ENCODE measurements at places on chromosomes 5 and 9. TPM values are rescaled to one million over a fixed set of nuclear protein-coding genes. Genes with fewer than 3 reads are reported as not detected.

Gene MYOZ3
- 0.26 TPM for polyA plus RNA-seq

Gene CYLC2
- not detected for polyA plus RNA-seq

Gene TMOD1
- polyA plus RNA-seq = 0.54 TPM

Gene FOXD4L3
- polyA plus RNA-seq = 0.06 TPM

Gene LSM11
- polyA plus RNA-seq = 0.95 TPM

Gene SPINK4
- polyA plus RNA-seq = not detected

Gene SPDL1
- polyA plus RNA-seq = 45.1 TPM

Gene SPINK13
- polyA plus RNA-seq = not detected

Gene SMU1
- polyA plus RNA-seq = 12.4 TPM

Gene MTMR12
- polyA plus RNA-seq = 13.2 TPM

Gene BARHL1
- polyA plus RNA-seq = not detected

Gene PDZD2
- polyA plus RNA-seq = 0.06 TPM

Gene WNT8A
- polyA plus RNA-seq = not detected

Gene DRD1
- polyA plus RNA-seq = 0.02 TPM

Gene PCDHGC5
- 1.9 TPM for polyA plus RNA-seq

Gene SH2D3C
- 0.52 TPM for polyA plus RNA-seq

Gene TAF11L2
- polyA plus RNA-seq = not detected

Gene TSSK1B
- 0.05 TPM for polyA plus RNA-seq

Gene PTGDS
- not detected for polyA plus RNA-seq

Gene DOK3
- 2.2 TPM for polyA plus RNA-seq

Gene LHX6
- 0.02 TPM for polyA plus RNA-seq

Gene PSMB7
- 484 TPM for polyA plus RNA-seq

Gene TMEM250
- polyA plus RNA-seq = 25.9 TPM

Gene OTP
- polyA plus RNA-seq = not detected

Gene ELOVL7
- polyA plus RNA-seq = 0.07 TPM

Gene GNA14
- 0.26 TPM for polyA plus RNA-seq

Gene IFNA2
- not detected for polyA plus RNA-seq

Gene CYSRT1
- polyA plus RNA-seq = 2.2 TPM

Gene CDK9
- 108 TPM for polyA plus RNA-seq

Gene NOXA1
- 0.39 TPM for polyA plus RNA-seq

Gene SLC36A3
- not detected for polyA plus RNA-seq

Gene CDH12
- not detected for polyA plus RNA-seq
